Activated CD8-positive, alpha-beta memory T cell treated with anti-CD3 and anti-CD28 coated beads for 24 hours (primary cell): ENCODE measurements at places on chromosomes 1 and 21.

DNA sequence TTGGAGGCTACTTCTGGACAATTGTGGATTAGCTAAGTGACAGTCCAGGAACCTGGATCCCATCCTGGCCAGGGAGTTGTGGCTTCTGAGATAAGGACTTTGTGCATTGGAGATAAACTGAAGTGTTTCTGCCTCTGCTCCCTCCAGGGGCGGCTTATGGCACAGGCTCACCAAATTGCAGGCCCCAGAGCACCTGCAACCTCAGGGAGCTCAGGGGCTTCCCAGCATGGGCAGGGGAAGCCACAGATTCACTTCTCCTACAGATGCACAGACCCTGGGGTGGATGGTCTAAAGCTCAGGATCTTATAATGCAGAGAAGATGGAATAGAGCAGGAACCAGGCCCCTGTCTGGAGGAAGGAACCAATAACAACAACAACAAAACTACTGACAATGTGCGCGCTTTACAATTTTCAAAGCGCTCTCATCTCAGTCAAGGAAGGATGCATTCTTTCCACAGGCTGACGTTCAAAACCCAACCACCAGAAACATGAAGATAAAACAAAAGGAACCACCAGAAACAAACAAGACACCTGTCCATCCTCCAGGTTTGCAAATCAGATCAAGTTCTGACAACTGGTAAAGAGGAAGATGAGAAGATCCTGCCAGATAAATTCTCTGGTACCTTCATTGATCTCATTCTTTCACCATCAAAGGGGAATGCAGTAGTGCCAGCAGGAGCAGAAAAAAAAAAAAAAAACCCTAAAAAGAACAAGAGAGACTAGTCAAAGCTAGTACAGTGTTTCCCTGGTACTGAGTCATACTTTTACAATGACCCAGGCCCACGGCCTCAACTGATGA is 121.0 kb upstream of the IRF2BP2 start:
- DNase-seq: peak; percentile 74

DNA sequence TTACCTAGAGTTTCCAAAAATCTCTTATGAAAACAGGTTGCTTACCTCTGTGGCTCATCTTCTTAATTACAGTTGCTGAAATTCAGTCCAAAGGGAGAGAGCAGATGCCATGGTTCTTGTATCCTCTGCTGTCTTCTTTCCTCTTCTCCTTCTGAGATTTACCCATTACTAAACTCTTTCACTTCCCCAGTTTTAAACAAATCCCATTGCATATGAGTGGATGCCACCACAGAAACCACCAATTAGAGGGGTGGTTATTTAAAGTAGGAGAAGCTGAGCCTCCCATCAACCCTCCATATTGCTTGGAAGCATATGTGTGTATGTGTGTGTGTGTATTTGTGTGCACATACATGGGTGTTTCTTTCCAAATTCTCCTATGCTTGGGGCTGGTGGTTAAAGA is 128.5 kb upstream of the KCNK1 start:
- no peak for DNase-seq

DNA sequence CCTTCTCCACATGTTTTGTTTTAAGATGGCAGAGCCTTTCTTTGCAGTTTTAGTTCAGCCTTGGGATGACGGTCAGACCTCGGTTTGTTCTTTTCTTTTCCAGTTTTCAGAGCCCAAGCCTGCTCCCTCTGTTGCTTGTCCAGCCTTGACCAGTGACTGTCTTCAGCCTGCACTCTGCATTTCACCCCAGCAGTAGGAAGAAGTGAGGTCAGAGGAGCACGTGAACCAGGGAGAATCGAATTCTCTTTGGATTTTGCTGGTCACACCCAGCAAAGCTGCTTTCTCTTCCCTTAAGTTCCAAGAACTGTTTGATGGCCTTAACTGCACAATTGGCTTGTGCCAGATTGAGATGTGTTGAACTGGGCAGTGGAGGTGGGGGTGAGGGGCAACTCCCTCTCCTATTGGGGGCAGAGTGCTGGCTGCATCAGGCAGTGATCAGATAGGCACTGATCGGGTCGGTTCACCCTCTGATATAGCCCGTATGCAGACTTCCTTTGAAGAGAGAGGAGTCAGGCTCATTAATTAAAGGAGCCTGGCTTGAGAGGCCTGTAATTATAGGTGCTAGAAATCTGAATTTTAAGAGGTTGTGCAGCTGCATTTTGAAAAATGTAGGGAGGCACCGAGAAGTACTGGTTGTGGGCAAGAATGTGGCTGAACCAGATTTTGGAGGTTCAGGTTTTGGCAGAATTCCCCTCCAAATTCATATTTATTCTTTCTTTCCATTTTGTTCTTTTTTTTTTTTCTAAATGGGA is 42.4 kb downstream of the PEX14 start:
- no peak for DNase-seq

GRCh38 chr1:16076865-16077238 is 3.4 kb upstream of the FAM131C start:
- DNase-seq: no peak

GRCh38 chr1:3499611-3500010 is 45.1 kb downstream of the ARHGEF16 start:
- no peak for DNase-seq

- no peak for DNase-seq
Observed at GRCh38 chr1:212454741-212455140, 22.0 kb downstream of the NENF start.
